ENCODE measurements at places on chromosomes 6 and 20.

- no peak for DNase-seq
These were observed 46.4 kb downstream of the ATG5 start for GRCh38 chr6:106279179-106279578.

DNA sequence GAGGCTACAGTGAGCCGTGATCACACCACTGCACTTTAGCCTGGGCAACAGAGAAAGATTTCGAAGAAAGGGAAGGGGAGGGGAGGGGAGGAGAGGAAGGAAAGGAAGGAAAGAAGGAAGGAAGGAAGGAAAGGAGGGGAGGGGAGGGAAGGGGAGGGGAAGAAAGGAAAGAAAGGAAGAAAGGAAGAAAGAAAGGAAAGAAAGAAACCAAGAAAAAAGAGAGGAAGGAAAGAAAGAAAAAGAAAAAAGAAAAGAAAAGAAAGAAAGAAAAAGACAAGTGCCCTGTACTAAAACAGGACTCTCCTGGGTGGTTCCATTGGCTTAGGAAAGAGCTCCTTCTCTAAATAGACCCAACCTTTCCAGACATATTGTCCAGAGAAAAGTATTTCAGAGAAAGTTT is 136.6 kb downstream of the PXDC1 start:
- DNase-seq, result no peak

DNA sequence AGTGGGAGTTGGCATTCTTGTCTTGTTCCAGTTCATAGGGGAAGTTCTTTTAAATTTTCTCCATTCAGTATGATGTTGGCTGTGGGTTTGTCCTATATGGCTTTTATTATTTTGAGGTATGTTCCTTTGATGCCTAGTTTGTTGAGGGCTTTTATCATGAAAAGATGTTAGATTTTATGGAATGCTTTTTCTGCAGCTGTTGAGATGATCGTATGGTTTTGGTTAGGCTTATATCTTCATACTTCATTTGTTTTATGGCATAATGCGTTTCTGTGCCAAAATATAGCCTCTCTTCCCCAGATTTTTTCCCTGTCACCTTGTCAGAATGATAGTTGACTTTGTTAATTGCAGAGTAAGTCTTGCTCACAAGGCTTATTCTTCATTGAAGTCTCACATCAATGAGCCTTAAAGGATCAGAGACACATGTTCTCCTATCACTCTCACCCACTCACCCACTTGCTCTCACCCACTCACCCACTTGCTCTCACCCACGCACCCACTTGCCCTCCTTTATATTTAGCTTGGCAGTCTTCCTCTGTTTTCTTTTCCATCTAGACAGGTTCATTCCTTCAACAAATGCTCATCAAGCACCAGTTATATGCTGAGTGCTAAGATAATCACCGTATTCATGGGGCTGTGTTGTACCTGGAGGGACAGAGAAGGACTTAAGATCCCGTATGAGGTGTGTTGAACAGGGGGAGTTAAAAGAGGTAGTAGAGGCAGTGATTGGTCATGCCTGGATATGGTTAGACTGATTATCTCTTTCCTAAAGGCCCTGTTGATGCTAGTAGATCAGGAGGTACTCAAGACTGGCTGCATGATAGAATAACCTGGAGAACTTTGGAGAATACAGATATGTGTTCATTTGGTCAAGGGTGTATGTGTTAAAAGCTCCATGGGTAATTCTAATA is 19.3 kb downstream of the UST start:
- no peak for DNase-seq

DNA sequence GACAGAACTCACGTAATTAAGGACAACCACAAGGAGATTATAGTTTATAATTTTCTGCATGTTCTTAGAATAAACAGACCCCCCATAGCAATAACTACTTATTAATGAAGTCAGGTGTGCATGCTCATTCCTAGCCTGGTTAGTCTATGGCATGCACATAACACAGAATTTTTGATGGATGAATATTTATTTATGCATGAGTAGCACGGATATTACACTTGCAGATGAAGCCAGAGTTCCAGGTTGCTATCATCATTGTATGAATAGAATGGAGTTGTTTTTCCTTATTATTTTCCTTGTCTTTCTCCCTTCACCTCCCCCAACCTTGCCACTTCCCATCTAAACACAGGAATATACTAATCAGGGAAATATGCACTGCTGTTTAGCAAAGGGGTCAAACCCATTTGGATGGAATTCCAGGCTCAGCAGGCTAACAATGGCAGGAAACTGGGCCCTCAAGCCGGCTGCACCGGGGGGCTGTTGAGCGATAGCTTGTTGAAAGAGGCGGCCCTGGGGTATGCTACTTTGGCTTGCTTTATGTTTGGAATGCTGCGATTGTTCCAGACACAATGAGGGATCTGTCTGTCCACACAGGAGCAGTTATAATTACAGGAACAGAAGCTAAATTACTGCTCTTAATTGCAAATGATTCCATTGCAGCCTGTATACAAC is 112.6 kb downstream of the TMEM170B start:
- DNase-seq, result no peak

DNA sequence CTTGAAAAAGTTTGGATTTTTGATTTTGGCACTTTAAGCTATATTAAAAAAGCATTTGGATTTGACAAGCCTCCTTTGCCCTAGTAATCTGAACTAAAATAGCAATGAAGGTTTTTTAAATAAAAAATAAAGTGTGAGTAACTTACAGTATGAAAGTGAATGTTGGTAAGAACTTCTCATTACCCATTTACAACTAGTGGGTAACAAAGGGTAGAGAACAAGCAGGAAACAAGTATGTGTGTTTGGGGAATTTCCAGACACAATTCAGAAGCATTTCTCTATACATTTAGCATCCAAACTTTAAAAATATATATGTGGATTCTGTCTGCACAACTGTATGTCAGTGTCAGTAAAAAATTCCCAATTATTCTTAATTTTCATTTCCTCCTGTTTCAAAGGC is 2.9 kb downstream of the TMEM30A start:
- DNase-seq, result no peak

- no peak for DNase-seq
These were observed 55.6 kb upstream of the KIF25 start for GRCh38 chr6:167941822-167942221.

DNA sequence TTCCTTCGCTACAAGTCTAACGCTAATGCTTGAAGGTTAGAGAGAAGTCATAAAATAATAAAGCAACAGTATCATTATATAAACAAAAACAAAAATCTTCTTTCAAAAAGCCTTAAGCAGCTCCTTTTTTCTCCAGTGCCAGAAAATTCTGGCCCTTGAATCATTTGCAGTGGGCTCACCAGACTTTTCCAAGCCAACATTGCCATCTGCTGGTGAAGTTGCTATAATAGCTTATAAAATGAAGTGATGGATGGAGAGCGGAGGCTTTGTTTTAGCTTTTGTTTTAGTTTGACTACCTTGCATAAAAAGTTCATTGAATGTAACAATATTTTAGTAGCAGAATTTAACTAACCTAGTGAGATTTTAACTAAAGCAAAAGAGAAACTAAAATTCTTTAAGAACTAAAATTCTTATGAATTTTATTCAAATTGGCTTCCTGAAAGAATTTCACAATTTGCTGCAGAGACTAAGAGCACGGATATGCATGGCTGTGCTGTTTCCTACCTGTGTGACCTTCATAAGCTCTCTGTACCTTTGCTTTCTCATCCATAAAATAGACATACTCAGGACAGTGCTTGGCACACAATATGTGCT is 44.8 kb upstream of the SLC2A12 start:
- DNase-seq, result peak; percentile 61

GRCh38 chr20:24668791-24669190 is 199.4 kb downstream of the SYNDIG1 start:
- DNase-seq, result no peak

- no peak for DNase-seq
These were observed 79.9 kb downstream of the THBS2 start for GRCh38 chr6:169173532-169174268.

DNA sequence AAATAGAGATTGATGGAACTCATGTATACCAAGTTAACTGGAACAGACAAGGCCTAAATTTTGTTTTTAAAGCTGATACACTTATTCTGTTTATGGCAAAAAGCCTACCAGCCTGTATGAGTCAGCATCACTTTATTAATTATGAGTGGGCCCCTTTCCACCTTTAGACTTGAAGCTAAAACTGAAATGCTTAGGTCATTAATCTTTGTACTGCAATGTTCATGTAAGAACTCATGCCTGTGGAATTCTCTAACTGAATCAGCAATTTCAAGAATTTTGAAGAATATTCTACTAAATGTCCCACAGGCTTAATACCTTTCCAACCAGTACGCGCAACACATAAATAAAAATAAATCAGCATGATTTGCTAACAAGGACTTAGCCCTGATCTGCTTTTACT is 140.2 kb upstream of the PHACTR1 start:
- DNase-seq, result peak; percentile 61

- DNase-seq, result no peak
These were observed 38.6 kb upstream of the SLC23A2 start for GRCh38 chr20:5039889-5040288.

DNA sequence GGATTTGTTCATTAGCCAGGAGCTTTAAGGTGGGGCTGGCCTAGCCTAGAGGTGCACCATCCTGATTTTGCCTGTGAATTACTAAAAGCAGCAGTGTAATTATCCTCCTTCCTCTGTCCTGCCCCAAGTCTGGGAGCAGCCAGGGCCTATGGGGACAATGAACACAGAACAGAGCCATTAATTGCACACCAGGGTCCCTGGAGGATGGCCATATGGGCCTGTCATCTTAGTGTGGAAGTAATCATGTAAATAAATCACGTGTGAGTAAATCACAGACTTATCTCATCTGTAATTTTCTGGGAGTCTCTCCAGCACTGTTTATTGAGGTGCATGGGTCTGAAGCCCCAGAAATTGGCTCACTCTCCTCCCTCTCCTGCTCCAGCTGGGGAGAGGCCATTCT is 176.3 kb downstream of the LRFN2 start:
- no peak for DNase-seq

GRCh38 chr6:103783329-103783728 is 1076.4 kb downstream of the HACE1 start:
- DNase-seq, result no peak

- DNase-seq, result peak; percentile 90
These were observed 68.3 kb upstream of the TMEM244 start for GRCh38 chr6:129929433-129929832.

- no peak for DNase-seq
These were observed 3.9 kb upstream of the PRDM13 start for GRCh38 chr6:99602520-99603420.

DNA sequence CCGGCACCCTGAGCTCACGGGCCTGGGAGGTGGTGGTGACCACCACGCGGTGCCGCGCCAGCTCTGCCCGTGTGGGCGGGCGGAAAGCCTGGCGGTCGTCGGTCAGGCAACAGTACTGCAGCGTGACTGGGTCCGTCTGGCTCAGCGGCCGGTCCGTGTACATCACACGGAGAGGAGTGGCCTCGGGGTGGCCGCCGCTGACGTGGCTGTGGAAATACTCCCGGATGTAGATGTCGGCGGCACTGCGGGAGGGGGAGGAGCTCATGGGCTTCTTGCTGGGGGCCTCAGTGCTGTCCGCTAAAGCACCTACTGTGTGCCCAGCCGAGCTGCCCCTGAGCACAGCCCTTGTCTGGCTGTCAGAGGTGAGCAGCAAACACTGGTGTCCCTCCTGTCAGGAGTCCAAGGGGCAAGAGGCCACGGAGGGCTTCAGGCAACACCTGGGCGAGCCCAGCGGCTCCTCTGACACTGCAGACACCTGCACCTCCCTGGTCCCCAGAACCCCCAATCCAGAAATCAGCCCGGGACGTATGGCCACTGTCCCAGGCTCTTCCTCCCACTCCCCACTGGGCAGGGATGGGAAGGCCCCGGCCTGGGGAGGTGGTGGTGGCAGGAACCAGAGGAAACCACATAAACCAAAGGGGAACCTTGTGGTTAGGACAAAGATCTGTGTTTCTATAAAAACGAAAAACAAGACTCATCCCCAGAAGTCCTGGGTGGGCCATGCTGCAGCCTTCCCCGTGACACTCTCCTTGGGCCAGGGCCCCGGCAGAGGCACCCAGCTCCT is 6.5 kb downstream of the HELZ2 start:
- no peak for DNase-seq

GRCh38 chr6:137883400-137884148 is 16.5 kb downstream of the TNFAIP3 start:
- no peak for DNase-seq

DNA sequence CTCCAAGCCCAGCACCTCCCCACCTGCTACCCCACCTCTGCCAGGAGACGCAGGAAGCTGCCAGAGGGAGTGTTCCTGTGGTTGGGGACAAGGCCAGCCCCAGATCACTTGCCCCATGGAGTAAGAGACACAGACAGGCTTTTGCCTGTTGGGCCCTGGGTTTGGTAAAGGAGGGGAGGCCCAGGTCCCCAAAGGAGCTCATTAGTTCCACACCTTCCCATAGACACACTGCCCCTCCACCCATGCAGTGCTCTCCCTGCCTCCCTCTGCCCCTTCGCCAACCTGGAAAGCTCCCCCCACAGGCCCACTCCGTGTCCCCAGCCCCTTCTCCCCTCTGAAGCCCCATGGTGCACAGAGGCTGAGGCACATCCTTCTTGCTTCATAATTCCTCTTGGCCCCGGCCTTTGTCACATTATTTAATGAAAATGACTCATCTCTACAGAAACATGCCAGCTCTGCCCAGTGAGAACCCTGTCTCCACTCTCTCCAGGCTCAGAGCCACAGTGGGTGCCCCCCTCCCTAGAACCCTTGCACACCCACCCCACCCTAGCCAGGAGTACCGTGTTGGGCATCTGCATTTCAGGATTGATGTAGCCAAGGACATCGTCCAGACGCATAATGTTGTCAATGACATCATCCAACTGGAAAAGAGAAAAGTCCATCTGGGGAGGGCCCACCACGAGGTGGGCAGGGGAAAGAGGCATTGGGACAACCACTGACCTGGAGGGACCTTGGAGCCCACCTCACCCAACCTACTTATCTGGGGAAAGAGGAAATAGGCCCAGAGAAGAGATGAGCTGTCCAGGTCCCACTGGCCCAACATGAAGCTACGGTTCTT is 46.0 kb downstream of the TFEB start:
- peak; percentile 25 for DNase-seq

DNA sequence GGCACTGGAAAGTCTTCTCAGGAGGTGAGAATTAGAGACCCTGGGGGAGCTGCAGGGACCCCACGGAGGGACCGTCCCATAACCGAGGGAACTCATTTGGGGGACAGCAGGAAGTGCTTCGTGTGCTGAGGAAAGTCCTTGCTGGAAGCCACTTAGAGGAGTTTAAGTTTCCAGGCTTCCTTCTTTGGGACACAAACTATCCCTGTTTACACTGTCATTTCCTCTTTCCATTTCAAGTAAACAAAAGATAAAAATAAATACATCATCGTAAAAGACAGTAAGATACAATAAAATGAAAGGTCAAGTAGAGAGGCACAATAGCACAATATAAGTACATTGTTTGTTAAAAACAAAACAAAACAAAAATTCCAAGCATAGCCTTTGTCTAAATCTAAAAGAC is 101.2 kb downstream of the TTLL2 start:
- DNase-seq, result no peak

GRCh38 chr6:46996860-46997641 is 45.1 kb downstream of the ADGRF1 start:
- no peak for DNase-seq

- no peak for DNase-seq
These were observed 37.2 kb downstream of the SLC22A2 start for GRCh38 chr6:160221423-160221822.

- DNase-seq, result no peak
These were observed 89.5 kb downstream of the GMPR start for GRCh38 chr6:16327777-16328325.

Measured in fibroblast of gingiva (primary cell).